A549 treated with CORT108297 at 1 μM for 4 hours (cell line): ENCODE measurements at places on chromosomes 16 and 17. TPM values are rescaled to one million over a fixed set of nuclear protein-coding genes. Genes with fewer than 3 reads are reported as not detected.

RTN4RL1 gene
- total RNA-seq: 2.8 to 4.0 TPM (median 3.4 TPM) in 5 replicates

ACSM5 gene
- 0.03 TPM in 1 of 5 replicates, not detected in the others for total RNA-seq

TBX6 gene
- 0.08 to 0.34 TPM (median 0.29 TPM) in 5 replicates for total RNA-seq

LRRC37A3 gene
- 1.5 to 2.5 TPM (median 2.3 TPM) in 5 replicates for total RNA-seq

MARCHF10 gene
- 0.58 to 1.5 TPM (median 1.0 TPM) in 5 replicates for total RNA-seq

KRTAP4-5 gene
- not detected in 5 replicates for total RNA-seq

IL21R gene
- 0.03 TPM in 1 of 5 replicates, not detected in the others for total RNA-seq

ABCA3 gene
- 14.0 to 21.1 TPM (median 19.2 TPM) in 5 replicates for total RNA-seq

RAB11FIP4 gene
- total RNA-seq: 1.2 to 2.0 TPM (median 1.7 TPM) in 5 replicates

CARD14 gene
- 0.06 to 0.27 TPM (median 0.13 TPM) in 5 replicates for total RNA-seq

CFAP52 gene
- total RNA-seq: 0.12 TPM in 1 of 5 replicates, not detected in the others

ZP2 gene
- not detected in 5 replicates for total RNA-seq

RNF135 gene
- 22.2 to 25.7 TPM (median 24.7 TPM) in 5 replicates for total RNA-seq
